NCI-H526 (cell line): ENCODE measurements at places on chromosomes 3 and 15.
A peak's percentile ranks its signal among the peaks of the same experiment; 100 is the strongest.

GRCh38 chr15:70071799-70072198, 25.9 kb downstream of the TLE3 start:
- no peak for DNase-seq

DNA sequence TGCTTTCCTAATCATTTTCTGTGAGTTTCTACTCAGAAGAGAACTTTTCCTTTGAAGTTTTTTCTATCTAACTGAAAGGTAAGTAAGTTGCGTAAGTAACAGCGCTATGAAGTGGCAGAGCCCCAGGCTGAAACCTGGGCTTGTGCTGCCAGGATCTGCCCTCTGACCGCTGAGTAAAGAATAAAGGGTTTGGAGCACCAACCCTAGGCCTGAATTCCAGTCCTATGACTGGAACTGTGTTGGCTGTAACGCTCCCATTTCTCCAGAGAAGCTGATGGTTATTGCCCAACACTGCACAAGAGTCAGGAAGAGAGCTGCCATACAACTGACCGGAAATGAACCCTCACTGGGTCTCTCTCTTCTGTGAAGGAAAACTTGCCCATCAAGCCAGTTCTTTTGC, 87.0 kb downstream of the FOXB1 start:
- DNase-seq = no peak

DNA sequence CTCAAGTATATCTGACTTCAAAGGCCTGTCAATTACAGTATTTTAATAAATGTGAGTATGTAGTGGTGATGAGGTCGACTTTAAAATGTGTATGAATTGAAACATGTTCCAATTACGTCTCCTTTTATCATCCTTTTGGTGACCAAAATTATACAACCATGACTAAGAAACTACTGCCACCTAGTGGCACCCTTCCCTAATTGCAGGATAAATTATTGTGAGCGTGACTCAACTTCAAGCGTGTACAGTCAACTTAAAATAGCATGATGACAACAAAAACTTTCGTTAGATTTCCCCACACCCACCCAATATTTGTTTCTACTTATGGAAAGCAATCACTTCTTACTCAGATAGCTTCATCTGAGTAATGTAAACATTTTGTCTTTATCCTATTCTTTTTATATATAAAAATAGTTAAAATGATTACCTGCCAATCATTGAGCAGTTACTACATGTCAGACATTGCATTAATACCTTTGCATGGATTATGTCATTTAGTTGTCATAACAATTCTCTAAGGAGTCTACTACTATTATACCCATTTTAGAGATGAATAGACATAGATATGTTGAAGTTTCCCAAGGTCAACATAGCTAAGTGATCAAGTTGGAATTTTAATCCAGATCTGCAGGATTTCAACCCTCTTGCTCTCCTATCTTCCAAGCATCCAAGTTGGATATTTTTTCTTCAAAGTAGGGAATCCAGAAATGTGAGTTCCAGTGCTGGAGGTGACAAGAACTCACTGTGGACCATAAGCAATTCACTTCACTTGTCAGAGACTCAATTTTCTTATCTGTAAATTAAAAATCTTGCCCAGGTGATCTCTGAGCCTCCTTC, 106.0 kb downstream of the MEX3B start:
- peak; percentile 29 for DNase-seq

DNA sequence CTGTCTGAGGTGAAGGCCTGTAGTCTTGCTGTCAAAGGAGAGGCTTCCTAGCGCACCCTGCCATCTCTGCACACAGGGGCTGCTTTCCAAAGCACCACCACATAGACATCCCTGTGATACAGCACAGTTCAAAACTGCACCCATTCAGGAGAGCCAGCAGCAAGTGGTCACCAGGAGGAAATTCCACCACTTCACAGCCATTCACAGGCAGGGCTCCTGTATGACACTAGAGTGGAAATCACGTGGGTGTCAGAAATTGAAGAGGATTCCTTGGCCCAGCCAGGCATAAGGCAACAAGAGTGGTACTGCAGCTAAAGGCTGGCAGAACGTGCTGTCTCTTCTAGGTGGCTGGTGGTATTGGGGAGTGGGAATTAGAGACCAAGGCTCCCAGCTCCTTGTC, 102.8 kb downstream of the RFTN1 start:
- DNase-seq = no peak

DNA sequence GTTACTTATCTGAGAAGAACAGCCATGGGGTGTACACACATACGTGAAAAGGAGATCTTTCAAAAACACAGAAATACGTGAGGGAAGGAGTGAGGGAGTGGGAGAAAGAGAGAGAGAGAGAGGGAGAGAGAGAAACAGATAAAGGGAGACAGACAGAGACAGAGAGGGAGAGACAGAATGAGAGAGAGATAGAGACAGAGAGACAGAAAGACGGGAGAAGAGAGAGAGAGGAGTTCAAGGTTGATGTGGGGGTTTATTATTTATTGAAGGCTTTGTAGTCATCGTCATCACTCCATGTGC, 64.0 kb downstream of the CHST2 start:
- no peak for DNase-seq

- peak; percentile 82 for DNase-seq
These were observed 25.3 kb downstream of the EXOG start for GRCh38 chr3:38521391-38521987.
